T-helper 1 cell (primary cell): ENCODE measurements at places on chromosomes 11 and 22.

DNA sequence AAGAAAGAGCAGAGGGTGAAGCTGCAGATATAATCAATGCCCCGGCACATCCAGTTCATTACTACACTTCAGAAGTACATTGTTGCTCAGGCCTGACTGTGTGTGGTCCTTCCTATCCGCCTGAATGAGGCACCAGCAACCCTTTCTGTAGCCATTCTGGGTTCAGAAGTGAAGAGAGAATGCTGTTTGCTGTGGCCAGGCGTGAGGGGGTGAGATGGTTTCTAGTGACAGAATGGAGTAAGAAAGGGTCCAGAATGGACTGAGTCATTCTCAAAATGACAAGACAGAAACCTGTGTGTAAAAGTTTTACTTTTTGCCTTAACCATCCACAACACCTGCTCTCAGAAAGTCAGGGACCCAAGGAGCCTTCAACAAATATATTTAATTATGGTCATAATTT, 334.8 kb downstream of the GUCY1A2 start:
- DNase-seq = no peak

GRCh38 chr11:78037056-78037455, 14.0 kb upstream of the KCTD14 start:
- DNase-seq = no peak

DNA sequence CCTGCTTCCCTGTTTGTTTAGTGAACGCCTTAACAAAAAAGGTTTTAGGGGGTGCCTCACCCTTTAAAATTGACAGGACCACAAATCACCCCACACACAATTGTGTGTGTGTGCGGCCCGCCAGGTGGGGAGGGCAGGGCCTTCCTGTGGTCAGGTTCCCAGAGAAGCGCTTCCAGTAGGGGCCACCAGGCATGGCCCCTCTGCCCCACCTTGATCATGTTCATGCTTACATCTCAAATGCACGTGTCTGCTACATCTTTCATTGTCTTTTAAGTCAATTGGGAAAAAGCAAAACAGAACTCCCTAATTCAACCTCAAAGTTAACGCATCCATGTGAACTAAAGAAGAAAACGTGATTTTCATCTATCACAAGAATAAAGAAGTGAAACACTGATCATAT, 1335.3 kb downstream of the TBC1D22A start:
- no peak for DNase-seq

GRCh38 chr11:133823211-133823610, 22.1 kb downstream of the SPATA19 start:
- DNase-seq = no peak

DNA sequence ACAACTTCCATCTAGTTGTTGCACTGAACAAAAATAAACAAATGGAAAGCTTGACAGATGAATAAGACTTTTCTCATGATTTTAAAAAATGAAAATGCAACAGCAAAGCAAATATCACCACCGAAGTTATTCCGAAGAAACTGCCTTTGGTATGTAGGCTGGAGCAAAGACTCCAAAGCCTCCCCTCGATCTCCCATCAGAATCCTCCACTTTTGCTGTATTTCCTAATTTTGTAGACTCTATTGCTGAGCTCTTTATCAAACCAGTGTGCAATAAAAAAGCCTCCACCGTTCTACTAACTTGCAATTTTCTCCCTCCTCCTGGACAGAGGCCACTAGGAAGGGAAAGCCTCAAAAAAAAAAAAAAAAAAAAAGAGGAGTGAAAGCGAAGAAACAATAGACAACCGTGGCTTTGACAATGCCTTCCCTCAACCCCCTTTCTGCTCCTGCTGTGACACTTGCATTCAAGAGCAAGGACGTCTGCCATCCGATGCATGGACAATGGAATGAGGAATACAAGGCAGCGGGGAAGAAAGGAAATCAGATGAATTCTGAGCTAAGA, 190.9 kb upstream of the BLID start:
- DNase-seq = no peak

- no peak for DNase-seq
Observed at GRCh38 chr11:124405581-124405980, 6.8 kb upstream of the OR8B3 start.

DNA sequence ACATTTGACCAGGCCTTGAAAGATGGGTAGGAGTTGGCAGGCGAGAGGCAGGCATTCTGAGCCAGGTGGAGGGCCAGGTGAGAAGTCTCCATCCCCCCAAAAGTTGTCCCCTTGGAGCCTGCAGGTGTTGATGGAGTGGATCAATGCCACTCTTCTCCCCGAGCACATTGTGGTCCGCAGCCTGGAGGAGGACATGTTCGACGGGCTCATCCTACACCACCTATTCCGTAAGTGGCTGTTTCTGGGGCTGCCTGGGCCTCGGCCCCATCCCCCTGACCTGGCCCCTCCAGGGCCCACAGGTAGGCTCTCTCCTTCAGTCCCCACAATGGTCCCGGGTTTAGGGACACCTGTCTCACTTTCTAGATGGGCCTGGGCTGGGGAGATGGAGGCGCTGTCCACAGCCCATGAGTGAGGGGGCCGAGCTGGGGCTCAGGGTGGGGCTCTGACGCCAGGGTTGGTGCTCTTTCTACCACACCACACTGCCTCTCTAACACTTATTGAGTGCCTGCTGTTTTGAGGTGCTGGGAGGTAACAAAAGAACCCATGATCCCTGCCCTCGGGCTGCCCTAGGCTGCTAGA, 7.0 kb downstream of the PARVG start:
- DNase-seq = no peak

- no peak for DNase-seq
Observed at GRCh38 chr11:106288822-106289387, 211.4 kb downstream of the AASDHPPT start.

GRCh38 chr22:23278883-23279675, 98.8 kb downstream of the BCR start:
- no peak for DNase-seq

DNA sequence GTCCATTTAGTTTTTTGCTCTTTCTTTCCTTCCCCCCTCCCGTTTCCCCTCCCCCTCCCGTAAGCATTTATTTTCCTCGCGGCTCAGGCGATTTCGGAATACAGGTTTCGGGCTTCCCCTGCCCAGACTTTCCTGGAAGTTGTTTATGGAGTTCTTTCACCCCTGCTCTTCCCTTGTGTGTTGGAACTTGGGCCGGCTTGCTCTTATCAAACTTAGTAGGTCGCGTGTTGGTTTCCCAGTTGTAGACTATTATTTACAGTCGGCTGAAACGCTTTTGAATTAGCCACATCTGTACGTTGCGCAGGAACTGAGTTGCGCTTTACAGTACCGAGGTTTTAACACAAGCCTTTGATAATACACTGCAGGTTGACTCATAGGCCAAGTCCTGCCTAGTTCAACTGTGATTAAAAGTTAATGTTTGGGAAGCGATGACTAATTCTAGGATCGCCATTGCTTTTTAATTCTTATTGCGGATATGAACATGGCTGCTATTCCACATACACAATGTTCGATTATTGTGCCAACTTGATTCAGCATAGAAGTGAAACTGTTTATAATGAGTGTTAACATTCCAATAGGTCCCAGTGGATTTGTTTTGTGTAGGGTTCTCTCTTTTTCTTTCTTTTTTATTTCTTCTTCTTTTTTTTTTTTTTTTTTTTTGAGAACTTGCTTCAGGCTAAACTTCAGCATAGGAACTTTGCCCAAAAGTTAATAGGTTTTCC, 1.7 kb downstream of the YAP1 start:
- DNase-seq = no peak

- no peak for DNase-seq
Observed at GRCh38 chr11:102280245-102280833, 36.9 kb upstream of the BIRC3 start.

DNA sequence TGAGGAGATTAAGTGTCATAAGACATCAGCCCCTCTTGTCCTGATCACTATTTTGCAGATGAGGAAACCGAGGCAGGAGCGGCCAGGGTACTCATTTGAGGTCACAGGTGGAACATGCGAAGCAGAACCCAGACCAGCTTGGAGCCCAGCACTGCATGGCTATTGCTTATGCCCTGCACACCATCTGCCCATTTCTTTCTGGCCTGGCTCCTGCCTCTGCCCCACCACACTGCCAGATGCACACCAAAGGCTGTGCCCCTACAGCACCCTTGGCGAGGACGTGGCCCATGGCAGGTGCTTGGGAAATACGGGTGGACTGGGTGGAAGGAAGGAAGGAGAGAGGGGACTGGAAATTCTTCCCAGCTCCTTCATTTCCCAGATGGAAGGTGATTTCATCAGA, 222.9 kb downstream of the CTTN start:
- DNase-seq = no peak

- no peak for DNase-seq
Observed at GRCh38 chr11:95241681-95242081, 10.7 kb upstream of the SESN3 start.

GRCh38 chr22:40463683-40464082, 93.3 kb downstream of the SGSM3 start:
- peak; percentile 18 for DNase-seq

DNA sequence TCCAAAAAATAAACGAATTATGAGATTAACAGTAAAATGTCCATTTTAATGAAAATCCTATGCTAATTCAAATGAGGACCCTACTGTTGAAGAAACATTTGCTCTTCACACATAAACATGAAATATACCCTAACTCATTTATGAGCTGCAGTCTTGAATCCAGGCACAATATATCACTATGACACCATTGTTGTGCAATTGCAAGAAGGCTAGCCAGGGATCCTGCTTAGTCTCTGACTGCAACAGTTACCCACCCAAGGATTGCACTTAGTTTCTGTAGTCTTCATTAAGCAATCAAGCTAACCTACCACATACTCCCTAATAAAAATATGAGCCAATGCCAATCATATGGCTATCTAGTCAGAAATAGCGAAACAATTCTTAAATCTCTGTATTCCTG, 981.0 kb upstream of the FAT3 start:
- DNase-seq = no peak

DNA sequence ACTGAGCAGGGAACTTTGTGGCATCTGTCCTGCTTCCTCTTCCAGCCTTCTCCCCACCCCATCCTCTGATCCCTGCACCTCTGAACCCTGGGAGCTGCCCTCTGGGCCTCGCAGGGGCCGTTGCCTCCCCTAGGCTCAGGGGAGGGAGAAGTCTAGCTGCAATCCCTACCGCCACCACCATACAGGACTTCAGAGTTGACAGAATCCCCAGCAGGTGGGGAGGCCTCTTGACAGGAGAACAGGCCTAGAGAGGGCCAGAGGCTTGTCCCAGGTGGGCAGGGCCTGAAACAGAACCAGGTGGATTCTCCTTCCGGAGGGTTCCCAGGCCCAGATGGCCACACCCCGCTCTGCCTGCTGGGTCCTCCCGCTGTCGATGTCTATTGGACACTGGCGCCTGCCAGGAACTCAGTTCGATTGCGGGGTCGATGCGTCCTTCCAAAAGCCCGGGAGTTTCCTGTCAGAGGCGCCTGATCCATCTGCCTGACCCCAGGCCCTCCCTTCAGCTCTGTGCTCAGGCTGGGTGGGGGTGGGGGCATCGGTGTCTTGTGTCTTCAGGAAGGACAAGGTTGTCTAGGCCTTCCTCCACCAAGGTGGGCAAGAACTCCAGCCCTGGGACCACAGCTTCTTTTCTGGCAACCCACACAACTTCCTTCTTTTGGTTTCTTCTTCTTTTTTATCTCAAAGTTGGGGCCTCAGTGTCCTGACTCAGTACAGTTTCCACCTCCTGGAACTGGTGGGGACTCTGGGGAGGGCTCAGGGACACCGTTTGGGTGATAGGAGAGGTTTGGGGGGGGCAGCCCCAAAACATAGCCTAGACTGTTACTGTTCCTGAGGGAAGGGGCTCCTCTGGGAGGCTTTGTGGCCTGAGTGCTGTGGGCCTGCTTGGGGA, 6.4 kb downstream of the STARD10 start:
- DNase-seq = no peak

DNA sequence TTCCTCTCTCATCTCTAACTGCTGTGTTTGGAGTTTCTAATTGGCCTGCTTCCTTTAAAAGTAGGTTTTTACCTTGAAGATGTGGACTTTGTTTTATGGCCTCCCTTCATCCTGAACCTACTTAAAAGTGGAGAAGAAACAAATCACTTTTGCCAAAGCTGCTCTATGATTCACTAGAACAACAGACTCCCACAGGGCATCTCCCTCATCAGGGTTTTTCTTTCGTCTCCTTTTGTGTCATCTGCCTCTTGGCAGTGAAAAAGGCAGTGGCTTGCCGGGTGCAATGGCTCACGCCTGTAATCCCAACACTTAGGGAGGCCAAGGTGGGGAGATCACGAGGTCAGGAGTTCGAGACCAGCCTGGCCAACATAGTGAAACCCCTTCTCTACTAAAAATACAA, 186.6 kb upstream of the MTNR1B start:
- no peak for DNase-seq

- DNase-seq = no peak
Observed at GRCh38 chr22:47780281-47780875, 1017.9 kb downstream of the TBC1D22A start.

DNA sequence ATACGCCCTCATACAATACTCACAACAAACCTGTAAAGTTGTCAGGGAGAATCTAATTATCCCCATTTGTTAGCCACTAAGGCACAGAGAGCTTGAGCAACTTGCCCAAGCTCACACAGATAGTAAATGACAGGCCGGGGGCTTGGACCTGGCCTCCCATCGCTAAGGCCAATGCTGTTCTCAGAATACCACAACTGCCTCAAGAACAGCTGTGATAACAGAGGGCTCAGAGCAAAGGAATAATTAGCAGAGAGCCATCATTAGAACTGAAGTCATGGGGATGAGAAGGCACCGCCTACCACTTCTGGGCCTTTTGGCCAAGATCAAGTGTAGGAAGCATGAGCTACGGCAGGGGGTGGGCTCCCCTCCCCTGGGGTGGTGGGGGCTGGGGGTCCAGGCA, 98.6 kb downstream of the FEZ1 start:
- DNase-seq = no peak

GRCh38 chr11:78834886-78835285, 260.2 kb upstream of the NARS2 start:
- no peak for DNase-seq

- no peak for DNase-seq
Observed at GRCh38 chr11:76238551-76238950, 32.2 kb upstream of the WNT11 start.

DNA sequence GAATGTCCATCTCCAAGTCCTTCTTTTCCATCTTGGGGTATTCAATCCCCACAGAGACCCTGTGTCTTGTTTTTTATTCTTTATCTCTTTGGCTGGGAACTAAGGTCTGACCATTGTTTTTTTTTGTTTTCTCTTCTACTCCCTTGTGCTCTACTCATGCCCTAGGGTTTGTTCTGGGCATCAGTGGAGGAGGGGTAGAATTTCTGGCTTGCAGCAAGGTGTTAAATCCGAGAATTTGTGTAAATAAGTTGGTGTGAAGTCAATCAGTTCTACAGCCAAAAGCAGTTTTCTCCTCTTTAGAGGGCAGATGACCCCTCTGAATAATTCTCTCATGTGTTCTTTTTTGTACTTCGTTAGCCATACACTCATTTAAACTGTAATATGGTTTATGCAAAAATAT, 10.7 kb downstream of the CECR2 start:
- no peak for DNase-seq

DNA sequence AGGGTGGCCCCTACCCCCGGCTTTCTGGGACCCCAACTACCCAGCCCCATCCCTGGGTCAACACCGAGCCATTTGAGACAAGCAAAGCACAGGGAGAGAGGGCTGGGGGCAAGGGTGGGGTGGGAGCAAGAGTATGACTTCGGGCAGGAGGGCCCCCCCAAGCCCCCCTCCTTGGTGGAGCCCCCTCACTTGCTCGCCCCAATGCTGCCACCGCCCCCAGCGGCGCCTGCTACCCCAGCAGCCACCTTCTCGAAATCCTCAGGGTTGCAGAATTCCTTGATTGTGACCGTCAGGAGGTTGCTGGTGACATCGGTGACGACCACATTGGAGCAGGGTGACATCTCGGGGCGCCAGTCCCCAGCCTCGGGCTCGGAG, 6.0 kb downstream of the CBX6 start:
- DNase-seq = no peak
